ENCODE measurements at places on chromosomes 13 and 19. TPM values are rescaled to one million over a fixed set of nuclear protein-coding genes. Genes with fewer than 3 reads are reported as not detected.

- no peak for DNase-seq
Measured at GRCh38 chr13:99895444-99896368, 75.9 kb downstream of the ZIC5 start.

The CATSPERD gene
- total RNA-seq: not detected

The PCDH9 gene
- total RNA-seq: 0.10 TPM

DNA sequence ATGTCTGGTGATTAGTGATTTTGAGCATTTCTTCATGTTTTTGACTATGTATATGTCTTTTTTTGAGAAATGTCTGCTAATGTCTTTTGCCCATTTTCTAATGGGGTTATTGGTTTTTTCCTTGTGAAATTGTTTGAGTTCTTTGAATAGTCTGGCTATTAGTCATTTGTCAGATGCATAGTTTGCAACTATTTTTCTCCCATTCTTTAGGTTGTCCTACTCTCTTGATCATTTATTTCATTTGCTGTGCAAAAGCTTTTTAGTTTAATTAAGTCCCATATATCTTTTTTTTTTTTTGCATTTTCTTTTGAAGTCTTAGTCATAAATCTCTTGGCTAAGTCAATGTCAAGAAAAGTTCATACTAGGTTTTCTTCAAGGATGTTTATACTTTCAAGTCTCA is 449.8 kb downstream of the DACH1 start:
- DNase-seq: no peak

DNA sequence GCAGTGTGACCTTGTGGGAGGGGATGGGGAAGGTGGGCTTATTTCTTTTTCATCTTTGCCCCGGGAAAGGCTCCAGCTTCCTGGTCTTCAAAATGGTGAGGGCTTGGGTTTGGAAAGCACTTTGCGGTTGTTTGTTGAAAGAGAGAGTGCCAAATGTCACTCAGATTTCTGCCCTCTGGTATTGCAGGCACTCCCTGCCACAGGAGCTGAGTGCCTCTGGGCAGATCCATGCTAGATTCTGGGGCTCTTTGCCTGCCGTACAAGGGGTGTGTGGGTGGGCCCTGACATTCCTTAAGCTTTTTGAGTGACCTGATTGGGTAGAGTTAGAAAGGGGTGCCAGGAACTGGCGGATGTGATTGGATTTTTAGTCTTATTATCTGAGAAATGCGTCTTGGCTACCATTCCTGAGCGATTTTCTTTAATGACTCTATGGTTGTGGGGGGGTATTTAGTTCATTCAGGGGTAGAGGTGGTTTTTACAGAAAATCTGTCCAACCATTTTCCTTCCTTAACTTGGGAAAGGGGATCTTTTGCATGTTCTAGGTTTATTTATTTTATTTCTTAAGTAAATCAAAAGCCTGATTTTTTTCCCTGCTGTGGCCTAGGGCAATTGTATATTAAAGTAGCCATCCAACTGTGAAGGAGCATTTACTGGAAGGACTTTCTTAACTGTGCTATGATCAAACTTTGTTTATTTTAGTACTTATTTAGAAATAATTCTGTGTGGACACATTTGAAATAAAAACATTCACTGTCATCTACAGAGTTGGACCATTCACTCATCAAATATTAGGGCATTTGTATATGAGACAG is 3.2 kb downstream of the ARHGAP35 start:
- no peak for DNase-seq

- DNase-seq: no peak
Measured at GRCh38 chr13:96551546-96551945, 442.7 kb downstream of the OXGR1 start.

GRCh38 chr19:3867971-3868769 is 668 bp downstream of the ZFR2 start:
- DNase-seq: no peak

DNA sequence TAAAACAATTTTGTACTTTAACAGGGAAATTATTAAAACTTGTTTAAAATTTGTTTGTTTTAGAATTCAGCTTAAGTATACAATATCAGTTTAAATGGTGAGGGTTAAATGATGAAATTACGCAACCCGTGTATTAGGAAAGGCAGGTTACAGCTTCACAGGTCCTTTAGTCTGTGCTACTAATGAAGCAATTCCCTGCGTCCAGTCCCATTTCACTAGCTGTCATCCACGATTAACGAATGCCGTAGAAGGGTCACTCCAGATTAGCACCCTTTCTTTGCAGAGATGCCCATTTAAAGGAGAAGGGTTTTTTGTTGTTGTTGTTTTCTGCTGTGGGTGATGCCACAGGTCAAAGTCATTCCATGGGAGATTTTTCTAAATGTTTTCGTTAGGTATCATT is 457.6 kb upstream of the SLC10A2 start:
- DNase-seq: no peak
